ENCODE measurements at places on chromosomes 2 and 18.

GRCh38 chr2:135063210-135063609 is 11.1 kb downstream of the RAB3GAP1 start:
- ATAC-seq, result no peak

DNA sequence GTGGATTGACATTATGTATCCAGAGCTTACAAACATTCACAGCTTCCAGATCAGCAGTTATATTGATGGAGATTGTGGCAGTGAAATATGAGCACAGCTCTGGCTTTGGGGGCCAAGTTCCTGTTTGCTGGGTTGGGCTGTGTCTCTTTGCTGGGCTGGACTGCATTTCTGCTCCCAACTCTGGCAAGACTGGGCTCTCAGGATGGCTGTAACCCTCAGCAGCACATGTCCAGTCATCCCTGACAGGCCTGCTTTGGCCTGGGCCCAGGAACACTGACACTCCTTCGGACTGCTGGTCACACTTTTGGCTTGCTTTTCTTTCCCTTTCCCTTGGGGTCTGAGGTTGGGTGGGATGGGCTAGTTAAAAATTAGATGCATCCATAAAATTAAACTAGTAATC is 17.9 kb upstream of the VPS4B start:
- ATAC-seq, result no peak

DNA sequence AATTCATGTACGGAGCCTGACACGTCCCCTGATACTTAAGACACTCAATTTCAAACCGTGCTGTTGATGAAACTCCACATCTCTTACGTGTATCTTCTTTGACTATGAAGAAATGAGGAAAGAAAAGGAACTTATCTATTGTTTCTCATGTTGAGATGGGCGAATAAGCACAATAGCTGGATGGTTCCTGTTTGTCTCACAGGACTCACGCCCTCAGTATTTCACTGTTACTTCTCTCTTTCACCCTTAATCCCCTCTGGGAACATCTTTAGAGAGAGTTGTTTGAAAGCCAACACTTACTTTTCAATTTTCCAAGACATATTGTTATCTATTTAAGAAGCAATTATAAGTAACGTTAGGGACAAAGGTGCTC is 99.8 kb downstream of the COPS8 start:
- no peak for ATAC-seq

- no peak for ATAC-seq
These were observed 544 bp downstream of the LRATD1 start for GRCh38 chr2:14633061-14633460.

- ATAC-seq, result no peak
These were observed 230.8 kb downstream of the GULP1 start for GRCh38 chr2:188522517-188522916.

DNA sequence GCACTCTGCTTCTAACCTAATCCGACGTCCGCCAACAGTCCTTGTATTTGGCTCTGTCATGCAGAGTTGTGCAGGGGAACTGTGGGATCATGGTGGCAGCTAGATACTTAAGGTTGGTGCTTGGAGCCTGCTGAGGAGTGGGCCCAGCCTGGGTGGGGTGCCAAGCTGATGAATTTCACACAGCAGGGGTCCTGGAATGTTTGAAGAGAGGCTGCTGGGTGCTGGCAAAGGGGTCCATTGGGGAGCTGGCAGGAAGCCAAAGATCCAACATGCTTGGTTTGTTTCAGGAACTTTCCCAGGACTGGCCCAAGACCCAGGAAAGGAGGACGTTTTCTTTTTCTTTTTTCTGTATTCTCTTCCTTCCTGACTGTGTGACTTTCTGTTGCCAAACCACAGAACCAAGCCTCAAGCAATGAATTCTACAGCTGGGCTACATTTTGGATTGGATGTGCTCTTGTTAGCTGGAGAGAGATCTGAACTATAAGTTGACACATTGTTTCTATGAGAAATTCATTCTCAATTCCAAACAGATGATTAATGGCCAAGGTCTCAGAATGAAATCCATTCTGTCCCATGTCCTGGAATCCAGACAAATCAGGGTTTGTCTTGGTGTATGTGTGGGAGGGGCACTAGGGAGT is 49.9 kb downstream of the DHRS9 start:
- ATAC-seq, result no peak

- no peak for ATAC-seq
These were observed 71.3 kb upstream of the TXNDC2 start for GRCh38 chr18:9814431-9814830.

GRCh38 chr18:63131106-63131958 is 188.2 kb downstream of the BCL2 start:
- peak; percentile 54 for ATAC-seq

GRCh38 chr2:26692279-26692896 is at the start of gene KCNK3:
Gene KCNK3 (plus strand): TSS chr2:26692722. CDS start chr2:26692876, 154 bp downstream.
- ATAC-seq, result peak; percentile 67

- ATAC-seq, result no peak
These were observed 283.0 kb downstream of the RND3 start for GRCh38 chr2:150204451-150204850.

- no peak for ATAC-seq
These were observed 880.4 kb downstream of the TRIB2 start for GRCh38 chr2:13597176-13597575.

- no peak for ATAC-seq
These were observed 186.6 kb downstream of the MGAT5 start for GRCh38 chr2:134440336-134440909.

Data from activated CD4-positive, CD25-positive, alpha-beta regulatory T cell treated with anti-CD3 and anti-CD28 coated beads, Interleukin-2, amount 50 U/mL, for 24 hours (primary cell).